ENCODE measurements at places on chromosomes 4 and X.

GRCh38 chr4:143381189-143382118 is 44.8 kb downstream of the GAB1 start:
- H3K36me3 ChIP-seq = no peaks in the 10 kb centered on the region
- H3K4me1 ChIP-seq = peaks cover 92% of the 10 kb centered on the region
- peak; percentile 80 for DNase-seq
- peak overlapping the region; percentile 85 for H3K27ac ChIP-seq

GRCh38 chrX:36867143-36867542 is 141.0 kb upstream of the FAM47C start:
- no peak for DNase-seq
- H3K4me1 ChIP-seq = no peaks in the 10 kb centered on the region
- no peak overlapping the region for H3K4me3 ChIP-seq

GRCh38 chr4:95660719-95661118 is 111.9 kb upstream of the UNC5C start:
- H3K36me3 ChIP-seq = no peaks in the 10 kb centered on the region
- no peak for DNase-seq
- H3K4me1 ChIP-seq = no peaks in the 10 kb centered on the region
- no peak overlapping the region for H3K4me3 ChIP-seq
- no peaks in the 10 kb centered on the region for H3K27me3 ChIP-seq
- H3K27ac ChIP-seq = no peak overlapping the region

GRCh38 chrX:12987340-12987739 is 12.4 kb downstream of the TMSB4X start:
- H3K4me3 ChIP-seq = no peak overlapping the region
- no peaks in the 10 kb centered on the region for H3K27me3 ChIP-seq
- no peak overlapping the region for H3K27ac ChIP-seq
- no peaks in the 10 kb centered on the region for H3K36me3 ChIP-seq
- DNase-seq = no peak
- H3K4me1 ChIP-seq = no peaks in the 10 kb centered on the region

GRCh38 chr4:100894339-100894870 is 376.6 kb upstream of the EMCN start:
- H3K4me3 ChIP-seq = no peak overlapping the region
- H3K27ac ChIP-seq = no peak overlapping the region
- DNase-seq = no peak
- H3K27me3 ChIP-seq = no peaks in the 10 kb centered on the region
- H3K4me1 ChIP-seq = no peaks in the 10 kb centered on the region

GRCh38 chr4:8917321-8917811 is 45.7 kb upstream of the HMX1 start:
- no peaks in the 10 kb centered on the region for H3K4me1 ChIP-seq
- H3K4me3 ChIP-seq = no peak overlapping the region
- DNase-seq = peak; percentile 14
- H3K36me3 ChIP-seq = no peaks in the 10 kb centered on the region
- no peak overlapping the region for H3K27ac ChIP-seq
- peaks cover 7% of the 10 kb centered on the region for H3K27me3 ChIP-seq

- H3K4me3 ChIP-seq = no peak overlapping the region
- DNase-seq = no peak
- no peaks in the 10 kb centered on the region for H3K36me3 ChIP-seq
- H3K27ac ChIP-seq = no peak overlapping the region
Observed at GRCh38 chr4:138870737-138871554, 144.6 kb upstream of the NOCT start.

DNA sequence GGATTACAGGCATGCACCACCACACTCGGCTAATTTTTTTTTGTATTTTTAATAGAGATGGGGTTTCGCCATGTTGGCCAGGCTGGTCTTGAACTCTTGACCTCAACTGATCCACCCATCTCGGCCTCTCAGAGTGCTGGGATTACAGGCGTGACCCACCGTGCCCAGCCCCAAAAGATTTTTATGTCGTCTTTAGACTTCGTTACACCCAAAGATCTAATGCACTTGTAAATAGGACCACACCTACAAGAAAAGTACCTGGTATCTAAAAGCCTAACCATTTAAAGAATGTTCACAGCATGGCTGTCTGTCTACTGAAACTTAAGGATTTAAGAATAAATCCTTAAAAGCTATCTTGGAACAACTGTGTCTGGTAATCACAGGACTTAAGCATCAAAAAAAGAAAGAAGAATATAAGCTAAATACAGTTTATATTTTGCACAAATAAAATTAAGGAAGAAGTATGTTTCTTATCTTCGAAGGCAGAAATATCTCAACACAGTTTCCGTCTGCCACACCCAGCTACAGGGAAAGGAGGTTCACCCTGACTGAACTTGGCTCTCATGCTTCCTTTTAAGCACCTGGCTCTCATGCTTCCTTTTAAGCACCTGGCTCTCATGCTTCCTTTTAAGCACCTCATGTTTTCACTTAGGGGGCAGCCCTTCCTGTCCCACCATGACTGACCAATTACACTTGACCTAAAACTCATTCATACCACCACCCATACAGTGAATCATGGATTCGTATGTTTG is 92.0 kb upstream of the STS start:
- peaks cover 7% of the 10 kb centered on the region for H3K36me3 ChIP-seq
- no peaks in the 10 kb centered on the region for H3K27me3 ChIP-seq
- no peak overlapping the region for H3K4me3 ChIP-seq
- DNase-seq = no peak

GRCh38 chr4:81432825-81433224 is 38.9 kb downstream of the RASGEF1B start:
- no peaks in the 10 kb centered on the region for H3K4me1 ChIP-seq
- no peaks in the 10 kb centered on the region for H3K27me3 ChIP-seq
- H3K4me3 ChIP-seq = no peak overlapping the region

GRCh38 chr4:150018257-150018656 is 60.0 kb upstream of the DCLK2 start:
- H3K36me3 ChIP-seq = no peaks in the 10 kb centered on the region
- DNase-seq = no peak
- no peak overlapping the region for H3K27ac ChIP-seq
- H3K4me1 ChIP-seq = no peaks in the 10 kb centered on the region
- no peak overlapping the region for H3K4me3 ChIP-seq
- H3K27me3 ChIP-seq = no peaks in the 10 kb centered on the region

DNA sequence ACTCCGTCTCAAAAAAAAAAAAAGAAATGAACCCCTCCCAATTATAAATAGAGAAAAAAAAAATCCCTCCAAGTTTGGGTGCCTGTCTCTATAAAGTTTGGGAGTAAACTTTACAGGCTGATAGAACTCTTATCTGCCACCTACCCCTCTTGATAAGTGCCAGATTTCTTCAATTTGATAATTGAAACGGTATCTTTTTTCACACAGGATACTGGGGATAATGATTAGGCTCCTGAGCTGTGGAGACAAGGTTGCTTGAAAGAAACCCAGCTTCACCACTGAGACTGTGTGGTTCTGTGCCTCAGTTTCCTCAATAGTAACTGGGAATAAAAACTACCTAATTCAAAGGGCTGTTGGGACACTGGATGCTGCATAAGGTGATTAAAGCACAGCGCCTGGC is 606 bp downstream of the EFHC2 start:
- no peak for DNase-seq
- no peaks in the 10 kb centered on the region for H3K4me1 ChIP-seq
- H3K27me3 ChIP-seq = no peaks in the 10 kb centered on the region
- peak overlapping the region; percentile 56 for H3K4me3 ChIP-seq
- H3K27ac ChIP-seq = no peak overlapping the region
- H3K36me3 ChIP-seq = no peaks in the 10 kb centered on the region

- H3K27me3 ChIP-seq = no peaks in the 10 kb centered on the region
- no peak overlapping the region for H3K27ac ChIP-seq
- DNase-seq = no peak
- no peaks in the 10 kb centered on the region for H3K36me3 ChIP-seq
- H3K4me3 ChIP-seq = no peak overlapping the region
Observed at GRCh38 chr4:98310867-98311266, 49.7 kb downstream of the RAP1GDS1 start.

GRCh38 chr4:10320130-10320529 is 137.1 kb downstream of the ZNF518B start:
- H3K36me3 ChIP-seq = no peaks in the 10 kb centered on the region
- H3K4me1 ChIP-seq = no peaks in the 10 kb centered on the region
- no peak overlapping the region for H3K4me3 ChIP-seq
- no peak overlapping the region for H3K27ac ChIP-seq
- no peaks in the 10 kb centered on the region for H3K27me3 ChIP-seq

- no peaks in the 10 kb centered on the region for H3K27me3 ChIP-seq
- no peak overlapping the region for H3K4me3 ChIP-seq
- no peak for DNase-seq
- H3K36me3 ChIP-seq = no peaks in the 10 kb centered on the region
Observed at GRCh38 chr4:101604976-101605375, 185.6 kb upstream of the BANK1 start.

- no peak overlapping the region for H3K27ac ChIP-seq
- H3K4me1 ChIP-seq = no peaks in the 10 kb centered on the region
- no peaks in the 10 kb centered on the region for H3K27me3 ChIP-seq
- no peak for DNase-seq
Observed at GRCh38 chr4:67201334-67201733, 344.0 kb downstream of the CENPC start.

- H3K4me3 ChIP-seq = no peak overlapping the region
- no peaks in the 10 kb centered on the region for H3K4me1 ChIP-seq
- no peak for DNase-seq
- no peak overlapping the region for H3K27ac ChIP-seq
- H3K27me3 ChIP-seq = no peaks in the 10 kb centered on the region
Observed at GRCh38 chr4:150063128-150063527, 15.1 kb upstream of the DCLK2 start.

DNA sequence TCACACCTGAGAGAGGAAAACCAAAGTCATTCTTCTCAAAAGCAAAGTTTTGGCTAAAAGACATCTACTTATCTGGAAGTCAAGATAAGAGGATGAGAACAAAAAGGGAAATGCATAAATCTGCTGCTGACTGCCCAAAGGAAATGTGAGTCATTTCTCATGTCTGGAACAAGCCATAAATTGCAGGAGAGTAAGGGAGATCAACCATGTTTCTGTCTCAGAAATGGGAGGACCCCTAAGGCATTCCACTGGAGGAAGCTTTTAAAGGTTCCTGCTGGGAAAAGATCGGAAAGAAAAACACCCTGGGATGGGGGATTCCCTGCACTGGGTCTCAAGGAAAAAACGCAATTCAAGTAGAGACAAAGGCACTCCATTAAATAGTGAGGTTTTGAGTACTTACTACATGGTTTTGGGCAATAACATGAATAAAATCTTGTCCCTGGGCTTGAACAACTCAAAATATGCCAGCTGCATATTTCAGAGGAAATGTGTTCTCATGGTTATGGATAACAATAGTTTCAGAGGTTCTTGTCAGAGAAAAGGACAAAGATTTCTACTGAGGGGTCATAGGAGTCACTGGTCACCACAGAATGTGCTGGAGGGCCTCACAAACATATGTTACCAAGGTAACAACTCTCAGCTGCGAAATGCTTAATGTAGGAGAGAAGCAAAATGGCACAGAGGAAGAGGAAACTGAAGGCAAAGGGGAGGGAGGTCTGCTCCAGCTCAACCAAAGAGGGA is 19.3 kb downstream of the GPR143 start:
- H3K4me3 ChIP-seq = no peak overlapping the region
- DNase-seq = no peak
- no peaks in the 10 kb centered on the region for H3K4me1 ChIP-seq
- no peaks in the 10 kb centered on the region for H3K36me3 ChIP-seq
- H3K27me3 ChIP-seq = no peaks in the 10 kb centered on the region

- no peak for DNase-seq
- no peaks in the 10 kb centered on the region for H3K27me3 ChIP-seq
- H3K27ac ChIP-seq = no peak overlapping the region
- no peak overlapping the region for H3K4me3 ChIP-seq
- no peaks in the 10 kb centered on the region for H3K36me3 ChIP-seq
- H3K4me1 ChIP-seq = no peaks in the 10 kb centered on the region
Observed at GRCh38 chr4:149264093-149264733, 551.4 kb downstream of the IQCM start.

DNA sequence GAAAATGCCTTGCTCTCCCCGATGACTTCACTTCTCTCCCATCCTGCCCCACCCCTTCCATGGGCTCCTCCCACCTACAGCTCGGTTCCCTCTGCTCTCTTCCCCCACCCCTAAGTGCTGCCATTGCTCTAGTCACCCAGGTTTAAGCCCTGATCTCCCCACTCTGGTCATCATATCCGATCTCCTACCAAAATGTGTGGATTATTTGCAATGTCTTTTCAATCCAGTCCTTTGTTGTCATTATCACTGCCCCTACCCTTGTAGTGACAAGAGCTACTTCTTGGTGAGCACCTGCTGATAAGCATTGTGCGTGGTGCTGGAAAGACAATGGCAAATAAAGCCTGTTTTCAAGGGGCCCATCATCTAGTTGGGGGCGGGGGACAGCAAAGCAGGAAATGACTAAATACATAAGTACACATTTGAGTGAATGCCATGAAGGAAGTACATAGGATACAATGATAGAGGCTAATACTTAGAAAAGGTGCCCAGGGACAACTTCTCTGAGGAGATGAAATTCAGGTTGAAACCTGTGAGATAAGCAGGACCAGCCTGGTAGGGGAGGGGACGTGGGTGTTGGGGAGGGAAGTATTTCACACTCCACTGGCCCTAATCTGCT is 63.8 kb downstream of the DLG3 start:
- DNase-seq = no peak
- no peaks in the 10 kb centered on the region for H3K36me3 ChIP-seq
- H3K4me1 ChIP-seq = no peaks in the 10 kb centered on the region
- H3K4me3 ChIP-seq = no peak overlapping the region
- H3K27me3 ChIP-seq = no peaks in the 10 kb centered on the region

- H3K4me1 ChIP-seq = peaks cover 14% of the 10 kb centered on the region
- H3K36me3 ChIP-seq = no peaks in the 10 kb centered on the region
- H3K27me3 ChIP-seq = no peaks in the 10 kb centered on the region
- no peak overlapping the region for H3K27ac ChIP-seq
- no peak overlapping the region for H3K4me3 ChIP-seq
Observed at GRCh38 chr4:99811850-99812249, 4.8 kb upstream of the DAPP1 start.

DNA sequence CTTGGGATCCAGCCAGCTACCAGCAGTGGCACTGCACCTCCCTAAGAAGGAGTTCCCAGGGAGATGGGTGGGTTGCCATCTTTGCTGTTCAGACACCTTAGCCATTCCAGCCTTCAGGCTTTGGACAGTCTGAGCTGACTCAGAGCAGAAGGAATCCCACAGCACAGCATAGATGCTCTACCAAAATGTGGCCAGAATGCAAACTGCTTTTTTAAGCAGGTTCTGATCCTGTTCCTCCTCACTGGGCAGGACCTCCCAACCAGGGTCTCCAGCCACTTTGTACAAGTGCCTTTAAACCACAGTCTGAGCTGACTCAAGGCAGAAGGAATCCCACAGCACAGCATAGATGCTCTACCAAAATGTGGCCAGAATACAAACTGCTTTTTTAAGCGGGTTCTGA is 209.0 kb downstream of the NPNT start:
- H3K27me3 ChIP-seq = no peaks in the 10 kb centered on the region
- DNase-seq = no peak
- H3K27ac ChIP-seq = no peak overlapping the region
- H3K4me1 ChIP-seq = no peaks in the 10 kb centered on the region
- H3K4me3 ChIP-seq = no peak overlapping the region
